Fibroblast of lung (primary cell): ENCODE measurements at places on chromosomes 4 and X.

GRCh38 chr4:81106150-81106549 lies 75.6 kb downstream of the BMP3 start:
- no peak overlapping the region for H3K4me3 ChIP-seq
- no peak for DNase-seq
- H3K4me1 ChIP-seq = no peaks in the 10 kb centered on the region
- H3K27me3 ChIP-seq = no peaks in the 10 kb centered on the region
- H3K36me3 ChIP-seq = no peaks in the 10 kb centered on the region

GRCh38 chrX:12906046-12906761 lies at the start of gene TLR8:
Gene TLR8 (plus strand): TSS chrX:12906620. CDS start chrX:12906707, 87 bp downstream.
- H3K36me3 ChIP-seq = no peaks in the 10 kb centered on the region
- DNase-seq = no peak
- H3K27me3 ChIP-seq = no peaks in the 10 kb centered on the region
- no peak within 1 kb of the TSS for H3K4me3 ChIP-seq
- no peaks in the 10 kb centered on the region for H3K4me1 ChIP-seq
- H3K27ac ChIP-seq = no peak within 1 kb of the TSS

- H3K27me3 ChIP-seq = no peaks in the 10 kb centered on the region
- H3K36me3 ChIP-seq = no peaks in the 10 kb centered on the region
- H3K27ac ChIP-seq = peak overlapping the region; percentile 39
- H3K4me3 ChIP-seq = no peak overlapping the region
- H3K4me1 ChIP-seq = peaks cover 7% of the 10 kb centered on the region
Observed at GRCh38 chr4:25939330-25939729, 25.3 kb downstream of the SMIM20 start.

DNA sequence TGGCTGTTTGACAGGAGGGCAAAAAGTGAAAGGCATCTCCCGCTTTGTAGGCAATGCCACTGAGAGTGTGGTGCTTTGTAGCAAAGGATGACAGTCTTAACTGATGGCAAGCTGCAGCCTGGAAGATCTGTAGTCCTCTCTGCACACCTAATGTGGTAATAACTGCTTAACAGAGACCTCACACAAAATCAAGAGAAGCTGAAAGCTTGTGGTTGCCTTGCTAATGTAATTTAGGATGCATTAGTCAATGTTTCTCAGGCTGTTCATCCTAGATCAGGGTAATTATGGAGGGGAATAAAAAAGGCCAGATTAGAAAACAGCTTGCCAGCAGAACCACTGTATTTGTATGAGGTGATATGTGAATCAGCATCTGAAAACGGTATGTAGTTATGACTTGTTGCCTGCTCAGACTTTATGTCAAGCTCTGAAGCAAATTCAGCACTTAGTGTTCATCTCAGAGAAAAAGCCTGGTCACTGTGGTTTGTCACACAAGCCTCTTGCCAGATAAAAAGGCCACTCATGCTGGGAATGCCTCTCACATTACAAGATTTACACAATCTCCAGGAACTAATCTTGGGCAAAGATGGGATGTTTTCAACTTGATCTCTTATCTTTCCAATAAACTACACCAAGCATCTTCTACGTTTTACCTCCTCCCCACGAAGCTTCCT lies 130.8 kb downstream of the ENOX2 start:
- peak; percentile 75 for DNase-seq
- H3K27ac ChIP-seq = peak overlapping the region; percentile 14
- H3K4me3 ChIP-seq = no peak overlapping the region
- peaks cover 4% of the 10 kb centered on the region for H3K4me1 ChIP-seq
- no peaks in the 10 kb centered on the region for H3K27me3 ChIP-seq

DNA sequence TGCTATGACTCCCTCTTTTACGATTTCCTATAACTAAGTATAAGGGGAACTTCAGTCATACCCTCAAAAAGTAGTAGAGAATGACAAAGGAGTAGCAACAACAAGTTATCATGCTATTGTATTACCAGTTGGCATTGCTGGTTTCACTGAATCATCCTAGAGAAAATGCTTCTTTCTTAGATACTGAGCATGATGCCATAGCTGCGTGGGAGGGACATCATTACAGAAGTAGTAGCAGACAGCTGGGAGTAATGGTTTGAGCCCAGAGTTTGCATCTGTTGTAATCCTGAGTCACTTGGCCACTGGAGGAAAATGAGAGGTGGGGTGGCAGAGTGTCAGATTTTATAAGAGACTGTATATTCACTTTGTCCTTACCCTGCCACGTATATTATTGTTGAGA lies 38.6 kb downstream of the MTMR1 start:
- peak overlapping the region; percentile 61 for H3K27ac ChIP-seq
- H3K4me3 ChIP-seq = no peak overlapping the region
- peaks cover 3% of the 10 kb centered on the region for H3K4me1 ChIP-seq
- no peaks in the 10 kb centered on the region for H3K36me3 ChIP-seq
- no peaks in the 10 kb centered on the region for H3K27me3 ChIP-seq

GRCh38 chr4:83170952-83171399 lies 56.4 kb upstream of the PLAC8 start:
- no peaks in the 10 kb centered on the region for H3K4me1 ChIP-seq
- no peaks in the 10 kb centered on the region for H3K36me3 ChIP-seq
- no peak overlapping the region for H3K4me3 ChIP-seq
- H3K27ac ChIP-seq = no peak overlapping the region
- H3K27me3 ChIP-seq = no peaks in the 10 kb centered on the region

DNA sequence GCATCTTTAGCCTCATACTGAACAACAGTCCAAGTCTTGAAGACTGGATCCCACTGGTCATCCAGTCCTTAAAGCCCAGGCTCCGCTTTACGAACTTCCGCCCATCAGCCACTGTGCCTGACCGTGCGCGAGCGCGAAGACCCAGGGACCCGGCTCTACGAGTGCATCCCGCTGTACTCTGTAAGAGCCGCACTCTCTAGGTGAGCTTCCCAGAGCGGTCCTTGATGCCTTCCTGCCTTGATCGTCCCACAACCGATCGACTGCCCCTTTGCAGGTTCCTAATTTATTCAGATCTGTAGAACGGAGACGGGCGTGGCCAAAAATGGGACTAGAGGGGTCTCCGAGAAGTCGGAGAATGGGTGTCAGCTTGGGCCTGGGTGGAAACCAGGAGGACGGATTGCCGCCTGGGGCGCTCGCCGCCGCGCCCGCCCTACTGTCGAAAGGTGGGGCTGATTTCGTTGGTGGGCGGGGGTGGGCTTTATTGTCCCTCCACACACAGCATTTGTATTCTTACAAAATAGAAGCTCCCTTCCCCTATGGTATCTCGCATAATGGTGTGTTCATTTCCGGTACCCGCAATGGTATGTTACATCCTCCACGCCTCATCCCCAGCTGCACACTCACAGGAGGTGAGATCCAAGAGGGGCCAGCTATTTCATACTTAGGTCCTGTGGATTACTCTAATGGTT lies 42.3 kb upstream of the FAM156A start:
- no peak overlapping the region for H3K4me3 ChIP-seq
- no peaks in the 10 kb centered on the region for H3K4me1 ChIP-seq
- no peak overlapping the region for H3K27ac ChIP-seq
- H3K36me3 ChIP-seq = no peaks in the 10 kb centered on the region
- no peaks in the 10 kb centered on the region for H3K27me3 ChIP-seq

DNA sequence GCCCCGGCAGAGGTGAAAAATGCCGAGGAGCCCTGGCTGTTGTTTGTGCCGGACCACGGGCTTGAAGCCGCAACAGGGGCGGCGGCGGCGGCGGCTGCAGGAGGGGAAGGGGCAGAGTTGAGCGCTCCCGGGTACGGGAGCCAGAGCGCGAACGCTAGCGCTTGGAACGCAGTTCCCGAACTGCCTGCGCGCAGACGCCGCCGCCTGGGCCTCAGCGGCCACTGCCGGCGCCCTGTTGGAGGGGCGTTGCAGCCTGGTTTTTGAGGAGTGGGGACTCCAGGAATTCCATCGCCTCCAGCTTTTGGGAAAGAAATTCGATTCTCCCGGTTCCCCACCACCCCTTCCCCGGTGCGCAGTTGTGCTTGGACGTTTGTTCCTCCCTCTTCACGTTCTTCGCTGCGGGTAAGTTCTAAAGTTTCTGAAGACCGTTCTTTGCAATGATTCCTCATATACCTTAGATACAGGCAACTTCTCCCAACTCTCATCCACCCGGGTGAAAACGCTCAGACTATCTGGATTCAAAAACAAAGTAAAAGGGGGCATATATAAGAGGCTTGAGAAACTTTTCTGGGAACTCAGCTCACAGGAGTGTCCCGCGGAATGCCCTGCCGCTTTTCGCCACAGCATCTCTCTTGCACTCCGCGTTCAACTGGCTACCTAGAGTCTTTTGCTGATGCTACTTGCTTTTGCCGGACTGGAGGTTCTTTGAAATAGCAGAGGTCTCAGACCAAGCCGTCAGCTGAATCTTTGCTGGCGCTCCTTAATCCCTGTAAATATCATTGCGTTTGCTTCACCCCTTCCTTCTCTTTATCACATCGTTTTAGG lies 1.0 kb downstream of the FAT4 start:
- H3K4me1 ChIP-seq = peaks cover 6% of the 10 kb centered on the region
- peak overlapping the region; percentile 91 for H3K4me3 ChIP-seq
- H3K27me3 ChIP-seq = no peaks in the 10 kb centered on the region
- DNase-seq = peak; percentile 62
- H3K27ac ChIP-seq = peak overlapping the region; percentile 90
- H3K36me3 ChIP-seq = peaks cover 2% of the 10 kb centered on the region

- no peaks in the 10 kb centered on the region for H3K27me3 ChIP-seq
- H3K4me1 ChIP-seq = no peaks in the 10 kb centered on the region
- H3K36me3 ChIP-seq = no peaks in the 10 kb centered on the region
- DNase-seq = no peak
- no peak overlapping the region for H3K4me3 ChIP-seq
- H3K27ac ChIP-seq = no peak overlapping the region
Observed at GRCh38 chr4:6192245-6192644, 8.1 kb downstream of the JAKMIP1 start.

GRCh38 chr4:117560329-117560728 lies 474.0 kb upstream of the NDST3 start:
- peak; percentile 41 for DNase-seq
- H3K36me3 ChIP-seq = no peaks in the 10 kb centered on the region
- H3K27me3 ChIP-seq = no peaks in the 10 kb centered on the region
- H3K4me3 ChIP-seq = no peak overlapping the region

DNA sequence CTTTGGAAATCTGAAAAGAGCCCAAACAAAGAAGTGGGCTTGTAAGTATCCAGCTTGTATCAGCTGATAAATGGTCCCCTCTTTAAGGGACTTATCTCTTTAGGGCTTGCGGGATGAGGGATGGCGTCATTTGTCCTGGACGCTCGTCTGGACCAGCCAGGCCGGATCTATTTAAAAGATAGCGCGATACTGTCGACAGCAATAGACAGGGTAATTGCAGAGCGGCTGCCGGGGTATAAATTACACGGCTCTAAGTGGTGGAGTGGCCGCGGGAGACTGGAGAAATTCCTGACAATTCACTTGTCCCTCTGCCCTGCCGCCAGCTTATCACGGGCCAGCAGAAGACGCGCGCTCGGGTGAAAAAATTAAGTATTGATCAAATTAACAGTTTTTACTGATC lies 90.7 kb downstream of the FAM53A start:
- no peaks in the 10 kb centered on the region for H3K36me3 ChIP-seq
- H3K27ac ChIP-seq = no peak overlapping the region
- DNase-seq = no peak
- H3K4me1 ChIP-seq = no peaks in the 10 kb centered on the region
- H3K27me3 ChIP-seq = no peaks in the 10 kb centered on the region
- no peak overlapping the region for H3K4me3 ChIP-seq

- H3K4me1 ChIP-seq = no peaks in the 10 kb centered on the region
- no peak overlapping the region for H3K4me3 ChIP-seq
- H3K36me3 ChIP-seq = no peaks in the 10 kb centered on the region
- peak overlapping the region; percentile 44 for H3K27ac ChIP-seq
- H3K27me3 ChIP-seq = no peaks in the 10 kb centered on the region
Observed at GRCh38 chr4:152258391-152258790, 277.5 kb downstream of the FBXW7 start.

GRCh38 chr4:38062088-38062775 lies 102.0 kb downstream of the PTTG2 start:
- peak overlapping the region; percentile 26 for H3K4me3 ChIP-seq
- H3K27me3 ChIP-seq = no peaks in the 10 kb centered on the region
- peaks cover 6% of the 10 kb centered on the region for H3K4me1 ChIP-seq
- peaks cover 1% of the 10 kb centered on the region for H3K36me3 ChIP-seq

DNA sequence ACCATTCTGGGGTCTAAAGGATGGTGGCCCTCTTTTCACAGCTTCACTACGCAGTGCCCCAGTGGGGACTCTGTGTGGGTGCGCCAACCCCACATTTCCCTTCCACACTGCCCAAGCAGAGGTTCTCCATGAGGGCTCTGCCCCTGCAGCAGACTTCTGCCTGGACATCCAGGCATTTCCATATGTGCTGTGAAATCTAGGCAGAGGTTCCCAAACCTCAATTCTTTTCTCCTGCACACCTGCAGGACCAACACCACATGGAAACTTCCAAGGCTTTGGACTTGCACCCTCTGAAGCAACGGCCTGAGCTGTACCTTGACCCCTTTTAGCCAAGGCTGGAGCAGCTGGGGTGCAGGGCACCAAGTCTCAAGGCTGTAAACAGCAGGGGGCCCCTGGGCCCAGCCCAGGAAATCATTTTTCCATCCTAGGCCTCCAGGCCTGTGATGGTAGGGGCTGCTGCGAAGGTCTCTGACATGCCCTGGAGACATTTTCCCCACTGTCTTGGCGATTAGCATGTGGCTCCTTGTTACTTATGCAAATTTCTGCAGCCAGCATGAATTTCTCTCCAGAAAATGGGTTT lies 30.1 kb downstream of the HMGB3 start:
- no peaks in the 10 kb centered on the region for H3K27me3 ChIP-seq
- H3K36me3 ChIP-seq = no peaks in the 10 kb centered on the region
- DNase-seq = no peak
- H3K4me1 ChIP-seq = no peaks in the 10 kb centered on the region
- no peak overlapping the region for H3K4me3 ChIP-seq
- H3K27ac ChIP-seq = no peak overlapping the region

- H3K27ac ChIP-seq = no peak overlapping the region
- H3K4me3 ChIP-seq = no peak overlapping the region
- no peaks in the 10 kb centered on the region for H3K36me3 ChIP-seq
- no peaks in the 10 kb centered on the region for H3K4me1 ChIP-seq
- H3K27me3 ChIP-seq = no peaks in the 10 kb centered on the region
Observed at GRCh38 chrX:793216-793770, 162.7 kb downstream of the SHOX start.

GRCh38 chrX:1661048-1661921 lies 46.4 kb downstream of the ASMT start:
- H3K4me3 ChIP-seq = no peak overlapping the region
- H3K27ac ChIP-seq = no peak overlapping the region
- no peaks in the 10 kb centered on the region for H3K36me3 ChIP-seq
- H3K4me1 ChIP-seq = no peaks in the 10 kb centered on the region
- H3K27me3 ChIP-seq = no peaks in the 10 kb centered on the region

GRCh38 chr4:114041117-114041475 lies 61.6 kb upstream of the ARSJ start:
- H3K4me1 ChIP-seq = peaks cover 5% of the 10 kb centered on the region
- no peak overlapping the region for H3K4me3 ChIP-seq
- peak; percentile 20 for DNase-seq
- peak overlapping the region; percentile 65 for H3K27ac ChIP-seq

DNA sequence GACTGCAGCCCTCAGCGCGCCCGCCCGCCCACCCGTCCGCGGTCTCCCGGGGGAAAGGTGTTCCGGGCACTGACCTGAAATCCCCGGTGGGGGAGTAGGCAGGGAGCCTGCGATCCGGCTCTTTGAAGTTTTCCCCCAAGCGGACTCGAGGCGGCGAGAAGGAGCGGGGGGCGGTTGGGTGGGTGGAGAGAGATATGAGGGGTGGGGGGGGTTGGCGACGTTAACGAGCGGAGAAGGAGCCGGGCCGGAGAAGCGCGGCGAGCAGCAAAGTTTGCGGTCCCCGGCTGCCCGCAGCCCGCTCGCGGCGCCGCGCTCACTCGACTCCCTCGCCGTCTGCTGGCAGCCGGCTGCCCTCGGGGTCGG lies 636 bp downstream of the BCOR start:
- no peak overlapping the region for H3K4me3 ChIP-seq
- H3K4me1 ChIP-seq = no peaks in the 10 kb centered on the region
- H3K27me3 ChIP-seq = no peaks in the 10 kb centered on the region

GRCh38 chrX:15464704-15465103 lies 28.4 kb downstream of the PIR start:
- H3K4me3 ChIP-seq = no peak overlapping the region
- no peaks in the 10 kb centered on the region for H3K36me3 ChIP-seq
- peak; percentile 3 for DNase-seq
- H3K27ac ChIP-seq = no peak overlapping the region
- no peaks in the 10 kb centered on the region for H3K27me3 ChIP-seq
